ENCODE measurements at places on chromosomes 13 and 19.

DNA sequence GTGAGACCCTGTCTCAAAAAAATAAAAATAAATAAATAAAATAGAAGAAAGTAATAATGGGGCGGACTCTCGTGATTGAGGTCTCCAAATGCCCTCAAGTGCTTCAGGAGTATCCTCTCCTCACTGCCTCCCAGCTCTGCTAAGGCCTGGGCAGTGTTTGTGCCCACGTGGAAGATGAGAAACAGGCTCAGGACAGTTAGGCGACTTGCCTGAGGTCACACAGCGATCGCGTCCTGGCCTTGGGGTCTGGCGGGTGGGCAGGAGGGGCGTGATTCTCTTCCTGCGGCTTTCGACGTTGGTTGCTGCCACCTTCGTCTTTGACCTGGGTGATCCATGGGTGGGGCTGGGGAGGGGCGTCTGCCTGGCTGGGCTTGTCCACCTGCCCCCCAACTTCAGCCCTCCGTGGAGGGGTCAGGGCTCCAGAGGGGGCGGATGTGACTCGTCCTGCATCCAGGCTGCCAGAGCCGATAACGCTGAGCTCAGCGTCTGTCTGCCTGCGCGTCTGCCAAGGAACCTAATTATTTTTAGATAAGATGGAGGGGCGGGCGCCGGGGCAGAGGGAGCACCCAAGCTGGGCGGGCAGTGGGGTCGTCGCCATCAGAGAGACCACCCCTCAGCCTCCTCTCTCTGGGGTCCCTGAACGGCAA, 56.9 kb downstream of the NFIC start:
- DNase-seq = no peak

DNA sequence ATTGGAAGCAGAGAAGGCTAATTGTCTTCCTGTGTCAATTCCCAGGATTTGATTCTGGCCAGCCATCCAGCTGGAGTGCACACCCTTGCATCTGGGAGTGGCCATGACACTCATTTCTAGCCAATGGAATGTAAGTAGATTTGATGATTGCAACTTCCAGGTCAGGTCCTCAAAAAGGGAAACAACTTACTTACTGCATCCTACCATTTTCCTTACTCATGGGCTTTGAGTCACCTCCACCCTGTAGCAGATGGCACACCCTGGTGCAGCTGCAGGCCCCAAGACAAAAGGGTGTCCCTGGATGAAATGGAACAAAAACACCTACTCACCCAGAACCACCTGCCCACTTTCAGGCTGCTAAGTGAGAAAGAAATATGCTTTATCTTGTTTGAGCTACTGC, 27.3 kb upstream of the MPHOSPH8 start:
- no peak for DNase-seq

DNA sequence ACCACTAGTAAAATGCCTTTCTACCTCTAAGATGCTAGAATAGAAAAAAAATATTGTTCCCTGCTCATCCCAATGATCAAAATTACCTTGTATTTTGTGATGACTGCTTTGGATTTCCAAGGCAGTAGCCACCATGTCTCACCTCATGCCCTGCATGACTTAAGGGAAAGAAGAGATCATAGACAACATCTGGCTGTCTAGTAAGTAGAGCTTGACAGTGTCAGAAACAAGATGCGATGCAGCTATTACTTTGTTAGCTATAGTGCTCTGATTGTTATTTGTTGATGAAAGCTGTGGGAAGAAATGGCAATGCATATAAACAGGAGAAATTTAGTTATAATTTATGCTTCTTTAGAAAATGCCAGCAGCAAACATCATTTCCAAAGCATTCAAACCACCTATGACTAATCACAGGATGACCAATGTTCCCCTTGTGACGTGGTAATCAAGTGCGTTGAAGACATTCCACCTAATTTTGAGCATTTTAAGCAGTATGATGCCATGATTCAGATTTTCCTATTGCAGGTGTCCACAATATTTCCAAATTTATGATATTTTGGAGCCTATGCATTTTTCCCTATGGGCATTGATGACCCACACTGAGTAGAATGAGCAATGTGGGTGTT, 308.3 kb downstream of the KCNRG start:
- DNase-seq = no peak

DNA sequence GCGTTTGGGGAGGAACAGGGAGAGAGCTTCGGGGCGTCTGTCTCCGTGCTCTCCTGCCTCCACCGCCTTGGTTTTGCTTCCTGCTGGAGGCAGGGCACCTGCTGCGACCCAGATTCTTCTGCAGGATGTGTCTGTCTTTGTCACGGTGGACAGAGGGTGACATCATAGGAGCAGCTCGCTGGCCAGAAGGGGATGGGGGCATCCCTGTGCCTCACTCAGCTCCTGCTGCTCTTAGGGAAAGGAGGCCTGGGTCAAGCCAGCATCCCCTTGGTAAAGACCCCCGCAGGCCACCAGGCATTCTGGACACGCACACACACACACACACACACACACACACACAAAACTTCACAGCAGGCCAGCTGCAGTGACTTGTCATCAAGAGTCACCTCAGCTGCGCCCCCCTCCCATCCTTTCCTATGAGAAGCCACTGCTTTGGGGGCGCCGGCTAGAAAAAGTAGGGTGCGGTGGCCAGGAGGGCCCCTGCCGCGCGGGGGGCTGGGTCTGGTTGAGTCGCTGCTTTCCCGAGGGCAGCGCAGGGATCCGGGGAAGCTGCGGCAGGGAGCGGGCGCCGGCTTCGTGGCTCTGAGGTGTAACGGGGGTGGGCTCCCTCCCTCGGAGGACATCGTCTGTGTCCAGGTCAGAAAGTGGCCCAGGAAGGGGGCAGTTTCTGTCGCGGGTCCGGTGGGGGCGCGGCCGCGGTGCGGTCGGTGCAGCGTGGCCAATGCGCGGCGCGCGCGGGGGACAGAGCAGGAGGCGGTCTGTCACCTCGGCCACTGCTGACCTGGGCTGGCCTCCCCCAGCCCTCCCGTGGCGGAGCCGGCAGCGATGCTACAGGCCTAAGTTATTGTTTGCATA, 15.8 kb upstream of the NPAS1 start:
- DNase-seq = no peak

DNA sequence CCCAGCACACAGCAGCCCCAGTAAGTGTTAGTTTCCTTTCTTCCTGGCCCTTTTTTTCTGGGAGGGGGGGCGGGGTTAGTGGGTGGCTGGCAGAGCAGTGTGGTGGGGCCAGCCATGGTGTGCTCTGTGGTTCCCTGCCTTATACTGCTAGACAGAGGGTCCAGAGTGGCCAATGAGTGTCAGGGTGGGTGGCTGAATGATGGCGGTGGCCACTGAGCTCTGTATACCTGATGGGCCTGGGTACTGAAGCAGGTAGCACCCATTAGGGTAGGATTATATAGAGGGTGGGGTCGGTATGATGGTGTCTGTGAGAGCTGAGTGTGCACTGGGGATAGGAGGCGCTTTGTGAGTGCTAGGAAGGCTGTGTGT, 13.8 kb downstream of the CIC start:
- no peak for DNase-seq

- DNase-seq = no peak
Observed at GRCh38 chr19:1037621-1038064, 2.3 kb upstream of the ABCA7 start.

DNA sequence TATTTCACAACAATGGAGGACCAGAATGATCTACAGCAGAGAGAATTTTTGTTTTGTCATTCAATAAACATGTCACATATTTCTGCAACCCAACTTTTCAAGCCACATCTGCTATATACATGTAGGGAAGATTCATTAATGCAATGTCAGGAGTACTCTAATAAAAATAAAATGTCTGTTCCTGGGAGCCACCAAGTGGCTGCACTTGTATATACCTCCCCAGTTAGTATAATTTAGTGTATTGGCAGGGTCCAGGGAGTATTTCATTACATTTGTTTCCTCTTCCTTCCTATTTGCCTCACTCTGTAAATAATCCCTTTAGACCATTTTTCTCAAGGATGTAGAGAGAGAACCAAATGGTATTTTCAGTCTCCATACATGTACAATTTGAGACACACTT, 1169.0 kb downstream of the DIAPH3 start:
- no peak for DNase-seq

DNA sequence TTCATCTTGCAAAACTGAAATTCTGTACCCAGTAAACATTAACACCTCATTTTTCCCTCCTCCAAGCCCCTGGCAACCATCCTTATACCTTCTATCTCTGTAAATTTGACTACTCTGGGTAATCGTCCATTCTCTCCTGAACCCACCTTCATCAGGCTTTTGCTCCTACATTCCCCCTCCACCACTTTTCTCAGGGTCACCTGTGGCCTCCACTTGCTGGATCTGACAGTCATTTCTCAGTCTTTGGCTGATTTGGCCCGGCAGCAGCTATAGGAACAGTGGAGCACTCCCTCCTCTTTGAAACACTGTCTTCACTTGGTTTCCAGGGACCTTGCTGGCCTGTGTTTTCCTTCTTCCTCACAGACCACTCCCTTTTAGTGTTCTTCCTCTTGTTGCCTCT, 83.5 kb downstream of the LRCH1 start:
- DNase-seq = no peak

- no peak for DNase-seq
Observed at GRCh38 chr19:42363614-42364346, 26.3 kb downstream of the CNFN start.

DNA sequence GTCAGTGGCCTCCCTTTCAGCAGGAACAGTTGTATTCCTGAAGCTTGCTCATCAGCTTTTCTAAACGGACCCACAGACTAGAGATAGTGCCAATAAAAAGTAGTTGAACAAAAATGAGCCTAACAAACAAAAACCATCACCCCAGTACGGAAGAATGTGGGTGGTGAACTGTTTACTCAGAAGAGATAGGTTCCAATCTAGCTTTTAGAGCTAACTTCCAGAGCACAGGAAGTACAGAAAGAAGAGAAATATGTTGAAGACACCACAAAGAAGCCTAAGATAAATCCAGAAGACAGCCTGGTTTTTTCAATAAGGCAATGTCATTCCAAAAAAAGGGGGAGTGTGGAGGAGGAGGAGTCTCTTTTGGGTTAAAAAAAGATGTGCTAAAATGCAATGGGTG, 2.8 kb upstream of the LMO7 start:
- no peak for DNase-seq

- DNase-seq = no peak
Observed at GRCh38 chr13:70188567-70188966, 80.3 kb upstream of the KLHL1 start.

GRCh38 chr13:34803756-34804155, 138.3 kb upstream of the NBEA start:
- no peak for DNase-seq

DNA sequence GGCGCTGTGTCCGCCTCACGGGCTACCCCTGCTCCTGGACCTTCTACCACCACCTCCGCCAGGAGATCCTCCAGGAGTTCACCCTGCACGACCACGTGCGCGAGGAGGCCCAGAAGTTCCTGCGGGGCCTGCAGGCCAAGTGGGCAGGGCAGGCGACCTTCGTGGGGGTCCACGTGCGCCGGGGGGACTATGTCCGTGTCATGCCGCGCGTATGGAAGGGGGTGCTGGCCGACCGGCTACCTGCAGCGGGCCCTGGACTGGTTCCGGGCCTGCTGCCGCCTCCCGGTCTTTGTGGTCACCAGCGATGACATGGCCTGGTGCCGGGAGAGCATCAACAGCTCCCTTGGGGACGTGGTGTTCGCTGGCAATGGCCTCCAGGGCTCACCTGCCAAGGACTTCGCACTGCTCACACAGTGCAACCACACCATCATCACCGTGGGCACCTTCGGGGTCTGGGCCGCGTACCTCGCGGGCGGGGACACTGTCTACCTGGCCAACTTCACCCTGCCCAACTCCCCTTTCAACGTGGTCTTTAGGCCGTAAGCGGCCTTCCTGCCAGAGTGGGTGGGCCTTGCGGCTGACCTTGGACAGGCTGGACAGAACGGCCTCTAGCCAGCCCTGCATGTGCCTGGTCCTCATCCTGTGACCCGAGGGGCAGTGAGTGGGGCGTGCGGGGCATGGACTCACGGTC, 7.8 kb upstream of the NTN5 start:
- no peak for DNase-seq

- DNase-seq = no peak
Observed at GRCh38 chr19:47741544-47742140, 3.7 kb upstream of the NOP53 start.

GRCh38 chr13:94716016-94716415, 3.7 kb upstream of the SOX21 start:
- DNase-seq = no peak

DNA sequence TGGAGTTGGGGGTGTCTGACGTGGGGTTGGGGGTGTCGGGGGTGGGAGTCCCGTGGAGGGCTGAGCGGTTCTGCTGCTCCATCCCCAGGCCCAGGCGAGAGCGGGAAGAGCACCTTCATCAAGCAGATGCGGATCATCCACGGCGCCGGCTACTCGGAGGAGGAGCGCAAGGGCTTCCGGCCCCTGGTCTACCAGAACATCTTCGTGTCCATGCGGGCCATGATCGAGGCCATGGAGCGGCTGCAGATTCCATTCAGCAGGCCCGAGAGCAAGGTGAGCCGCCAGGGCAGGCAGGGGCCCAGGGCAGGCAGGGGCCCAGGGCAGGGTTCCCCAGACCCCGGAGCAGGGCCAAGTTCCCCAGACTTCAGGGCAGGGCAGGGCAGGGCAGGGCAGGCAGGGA, 12.7 kb downstream of the GNA15 start:
- no peak for DNase-seq

GRCh38 chr13:43990829-43991228, 111.1 kb downstream of the LACC1 start:
- no peak for DNase-seq

DNA sequence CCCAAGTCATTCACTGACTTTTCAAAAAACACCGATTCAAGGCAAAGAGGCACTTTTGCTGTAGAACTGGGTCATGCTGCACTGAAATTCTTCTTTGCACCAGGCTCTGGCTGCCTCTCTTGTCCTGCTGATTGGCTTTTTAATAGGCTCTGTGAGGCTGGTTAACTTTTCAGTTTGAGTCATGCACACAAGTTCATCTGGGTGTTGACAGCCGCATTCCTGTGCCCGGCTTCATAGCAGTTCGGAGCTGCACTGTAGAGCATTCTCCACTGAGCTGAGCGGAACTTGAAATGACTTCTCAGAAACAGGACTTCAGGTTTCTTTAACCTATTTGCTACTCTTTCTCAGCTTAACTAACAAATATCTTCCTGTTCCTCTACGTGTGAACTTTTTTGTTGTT, 978.3 kb downstream of the UQCRFS1 start:
- no peak for DNase-seq

DNA sequence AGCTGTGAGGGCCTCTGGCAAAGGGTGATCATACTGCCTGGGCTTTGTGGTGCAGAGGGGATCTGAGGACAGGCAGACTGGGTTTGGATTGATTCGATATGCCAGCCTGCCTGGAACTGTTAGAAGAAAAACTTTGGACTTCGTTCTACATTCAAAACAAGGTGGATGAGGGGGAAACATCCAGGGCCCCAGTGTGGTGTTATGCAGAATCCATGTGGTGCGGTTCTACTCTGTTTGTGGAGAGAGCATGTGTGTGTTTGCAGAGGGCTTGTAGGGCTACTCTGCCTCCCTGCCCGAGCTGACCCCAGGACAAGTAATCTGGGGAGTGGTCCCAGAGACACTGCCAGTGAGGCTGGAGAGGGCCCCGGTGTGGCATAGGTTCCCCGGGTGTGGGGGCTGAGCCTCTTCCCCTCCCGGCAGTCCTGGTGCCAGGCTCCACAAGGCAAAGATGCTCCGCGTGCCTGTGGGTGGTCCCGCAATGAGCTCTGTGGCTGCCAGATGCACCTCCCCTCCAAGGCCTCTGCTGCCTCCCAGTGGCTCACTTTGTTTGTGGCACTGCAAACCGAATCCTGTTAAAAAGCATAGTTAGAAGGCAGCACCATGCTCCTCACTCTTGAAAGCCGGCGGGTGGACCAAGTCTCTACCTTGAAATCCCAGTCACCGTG, 22.3 kb upstream of the TFDP1 start:
- DNase-seq = peak; percentile 65
